WTC11 (cell line): ENCODE measurements at places on chromosomes 3 and 15.
A peak's percentile ranks its signal among the peaks of the same experiment; 100 is the strongest.

DNA sequence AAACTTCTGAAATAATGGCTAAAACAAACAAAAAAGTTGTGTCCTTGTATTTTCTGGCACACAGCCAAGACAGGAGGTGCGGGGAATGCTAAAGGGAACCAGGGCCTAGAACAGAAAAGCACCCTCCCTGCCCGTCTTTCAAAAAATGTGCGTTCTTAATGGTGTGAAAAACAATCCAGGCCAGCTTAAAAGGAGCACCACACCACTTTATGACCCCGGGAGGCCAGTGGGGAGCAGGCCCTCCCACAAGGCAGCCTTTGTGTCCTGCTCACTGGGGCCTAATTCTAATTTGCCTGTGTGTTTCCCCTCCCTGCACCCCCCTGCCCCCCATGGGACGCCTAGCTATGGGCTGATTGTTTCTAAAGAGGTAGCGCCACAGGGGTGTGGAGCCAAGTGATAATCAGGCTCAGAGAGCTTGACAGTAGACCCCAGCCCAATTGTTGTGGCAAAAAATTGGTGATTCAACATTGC is 181.4 kb downstream of the GREM1 start:
- peak; percentile 78 for DNase-seq

DNA sequence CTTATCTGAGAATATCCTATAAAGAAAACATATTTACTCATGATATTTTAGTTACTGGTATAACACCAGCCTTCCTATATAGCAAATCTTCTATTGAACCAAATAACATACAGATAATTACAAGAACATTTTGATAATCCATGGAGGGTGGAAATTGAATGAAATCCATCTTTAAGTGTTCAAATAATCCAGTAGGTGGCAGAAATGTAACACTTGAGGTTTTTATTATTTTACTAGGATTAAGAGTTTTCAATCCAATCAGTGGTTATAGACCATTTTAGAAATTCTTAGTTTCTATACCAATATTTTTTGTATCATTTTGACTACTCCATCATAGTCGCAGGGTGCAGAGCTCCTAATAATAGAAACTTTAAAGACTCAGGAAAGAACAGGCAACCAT is 101.9 kb upstream of the KCNH8 start:
- DNase-seq, result no peak

- DNase-seq, result no peak
These were observed 20.0 kb downstream of the RTP3 start for GRCh38 chr3:46517784-46518181.

GRCh38 chr3:127607675-127608361 is 9.6 kb downstream of the MCM2 start:
- no peak for DNase-seq

- DNase-seq, result no peak
These were observed 6.5 kb downstream of the RUBCN start for GRCh38 chr3:197730200-197730599.

DNA sequence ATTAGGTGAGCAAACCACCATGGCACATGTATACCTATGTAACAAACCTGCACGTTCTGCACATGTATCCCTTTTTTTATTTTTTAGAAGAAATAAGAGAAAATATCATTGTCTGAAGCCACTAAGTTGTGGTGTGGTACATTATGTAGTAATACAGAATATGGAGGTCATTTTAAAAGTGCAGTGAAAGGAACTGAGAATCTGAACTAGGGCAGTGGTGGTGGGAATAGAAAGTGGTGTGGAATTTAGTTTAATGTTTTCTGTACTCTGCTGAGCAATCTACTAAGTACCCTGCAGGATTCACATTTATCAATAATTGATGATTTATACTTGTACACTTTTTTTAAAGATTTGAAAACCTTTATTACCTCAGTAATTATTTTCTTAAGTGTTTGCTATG is 283.5 kb downstream of the CHL1 start:
- no peak for DNase-seq

- no peak for DNase-seq
These were observed 26.7 kb downstream of the CGNL1 start for GRCh38 chr15:57403017-57403416.

- no peak for DNase-seq
These were observed 38.9 kb downstream of the CPNE4 start for GRCh38 chr3:131995891-131996290.

GRCh38 chr15:63870487-63871209 is 36.9 kb upstream of the HERC1 start:
- peak; percentile 65 for DNase-seq

- no peak for DNase-seq
These were observed 31.1 kb upstream of the NUDT16 start for GRCh38 chr3:131350506-131350905.

DNA sequence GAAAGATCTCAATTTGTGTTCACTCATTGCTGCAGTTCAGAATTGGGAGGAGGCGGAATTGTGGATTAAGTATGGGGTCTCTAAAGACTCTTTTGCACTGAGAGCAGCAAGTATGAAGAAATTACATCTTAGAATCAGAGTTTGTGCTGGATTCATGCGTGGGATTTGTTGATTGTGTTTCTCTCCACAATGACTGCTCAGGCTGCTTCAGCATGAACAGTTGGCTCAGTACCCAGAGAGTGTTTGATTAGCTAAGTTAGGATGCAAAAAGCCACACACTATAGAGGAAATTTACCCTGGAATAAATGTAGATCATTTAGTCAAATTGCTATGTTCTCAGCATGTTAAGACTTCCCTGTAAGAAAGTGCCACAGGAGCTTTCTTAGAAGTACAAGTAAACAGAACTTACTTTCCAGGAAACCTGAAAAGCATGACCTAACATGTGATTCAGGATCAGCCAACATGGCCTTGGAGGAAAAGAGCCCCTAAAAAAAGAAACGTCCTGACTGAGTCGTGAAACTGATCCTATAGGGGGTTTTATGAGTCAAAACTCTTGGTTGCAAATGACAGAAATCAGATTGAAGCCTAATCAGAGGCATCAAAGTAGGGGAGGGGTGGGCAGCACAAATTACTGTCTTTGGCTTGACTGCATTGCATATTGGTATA is 32.6 kb downstream of the HHLA2 start:
- no peak for DNase-seq

DNA sequence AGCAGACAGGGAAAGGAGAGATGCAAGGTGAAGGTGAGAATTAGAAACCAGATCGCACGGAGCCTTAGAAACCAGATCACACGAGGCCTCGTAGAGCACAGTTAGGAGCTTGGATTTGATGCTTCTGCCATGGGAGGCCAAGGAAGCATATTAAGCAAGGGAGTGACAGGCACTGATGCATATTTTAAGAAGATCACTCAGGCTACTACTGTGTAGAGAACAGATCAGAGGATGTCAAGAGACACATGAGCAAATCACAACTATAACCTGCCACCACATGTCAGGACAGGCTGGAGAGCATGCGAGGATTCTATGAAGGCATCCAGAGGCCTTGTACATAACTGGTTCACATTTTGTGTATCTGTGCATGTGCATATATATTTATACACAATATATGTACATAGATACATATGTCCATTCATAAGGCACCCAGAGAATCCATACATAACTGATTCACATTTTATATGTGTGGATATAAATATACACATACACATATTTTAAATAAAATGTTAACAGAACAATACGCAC is 99.6 kb upstream of the FHIT start:
- DNase-seq, result no peak
